Activated CD4-positive, alpha-beta T cell treated with anti-CD3 and anti-CD28 coated beads, Interleukin-2, amount 50 U/mL, for 1 hour (primary cell): ENCODE measurements at places on chromosomes 1 and 21.

- no peak for DNase-seq
Observed at GRCh38 chr21:24899138-24899537, 708.1 kb downstream of the MRPL39 start.

- DNase-seq, result no peak
Observed at GRCh38 chr1:173295995-173296394, 88.9 kb upstream of the TNFSF4 start.

- DNase-seq, result no peak
Observed at GRCh38 chr21:37370152-37371040, 3.8 kb downstream of the DYRK1A start.

DNA sequence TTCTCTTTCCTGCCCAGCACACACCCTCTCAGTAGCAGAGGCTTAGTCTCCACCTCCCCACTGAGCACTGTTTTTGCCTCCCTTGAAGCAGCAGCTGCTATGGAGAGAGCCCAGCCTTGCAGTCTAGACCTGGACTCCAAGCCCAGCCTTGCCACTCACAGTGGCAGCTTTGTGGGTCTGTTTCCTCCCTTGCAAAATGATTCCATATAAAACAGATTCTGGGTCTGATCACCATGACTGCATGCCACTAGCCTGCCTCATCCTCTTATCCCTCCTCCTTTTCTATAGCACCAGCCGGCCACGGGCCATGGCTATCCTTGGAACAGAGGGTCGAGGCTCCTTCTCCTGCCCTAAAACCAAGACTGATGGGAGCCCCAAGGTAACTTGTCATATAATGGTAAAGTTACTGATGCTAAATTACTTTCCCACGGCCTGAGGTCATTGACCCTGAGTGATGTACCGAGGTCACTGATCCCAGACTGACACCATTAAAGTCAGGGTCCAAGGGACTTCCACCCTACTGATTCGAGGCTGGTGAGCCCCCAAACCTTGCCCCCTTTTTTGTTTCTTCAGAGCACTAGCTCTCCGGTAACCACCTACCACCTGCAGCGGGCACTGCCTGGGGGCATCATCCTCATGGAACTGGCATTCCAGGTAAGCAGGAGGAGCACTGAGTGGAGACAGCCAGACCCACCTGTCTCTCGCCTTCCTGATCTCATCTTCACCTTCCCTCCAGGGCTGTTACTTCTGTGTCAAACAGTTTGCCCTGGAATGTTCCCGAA is 7.9 kb downstream of the HYI start:
- DNase-seq, result no peak

DNA sequence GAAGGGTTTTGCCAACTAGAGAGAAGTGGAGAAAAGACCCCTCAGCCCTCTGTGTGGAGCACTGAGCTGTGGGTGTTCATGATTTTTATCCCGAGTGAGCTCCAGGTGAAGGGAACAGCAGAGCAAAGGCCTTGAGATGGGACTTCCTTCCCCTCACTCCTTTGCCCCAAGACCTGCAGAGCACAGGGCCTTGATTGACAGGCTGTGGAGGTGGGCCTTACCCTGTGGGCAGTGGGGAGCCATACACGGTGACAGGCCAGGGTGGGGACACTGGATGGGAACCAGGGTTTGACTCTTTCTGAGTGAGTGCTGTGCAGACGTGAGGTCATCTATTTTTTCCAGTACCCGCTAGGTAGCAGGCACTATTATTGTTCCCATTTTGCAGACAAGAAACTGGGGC is 10.5 kb downstream of the KCNQ4 start:
- DNase-seq, result no peak

GRCh38 chr1:158952416-158952815 is 21.1 kb downstream of the PYHIN1 start:
- DNase-seq, result no peak

DNA sequence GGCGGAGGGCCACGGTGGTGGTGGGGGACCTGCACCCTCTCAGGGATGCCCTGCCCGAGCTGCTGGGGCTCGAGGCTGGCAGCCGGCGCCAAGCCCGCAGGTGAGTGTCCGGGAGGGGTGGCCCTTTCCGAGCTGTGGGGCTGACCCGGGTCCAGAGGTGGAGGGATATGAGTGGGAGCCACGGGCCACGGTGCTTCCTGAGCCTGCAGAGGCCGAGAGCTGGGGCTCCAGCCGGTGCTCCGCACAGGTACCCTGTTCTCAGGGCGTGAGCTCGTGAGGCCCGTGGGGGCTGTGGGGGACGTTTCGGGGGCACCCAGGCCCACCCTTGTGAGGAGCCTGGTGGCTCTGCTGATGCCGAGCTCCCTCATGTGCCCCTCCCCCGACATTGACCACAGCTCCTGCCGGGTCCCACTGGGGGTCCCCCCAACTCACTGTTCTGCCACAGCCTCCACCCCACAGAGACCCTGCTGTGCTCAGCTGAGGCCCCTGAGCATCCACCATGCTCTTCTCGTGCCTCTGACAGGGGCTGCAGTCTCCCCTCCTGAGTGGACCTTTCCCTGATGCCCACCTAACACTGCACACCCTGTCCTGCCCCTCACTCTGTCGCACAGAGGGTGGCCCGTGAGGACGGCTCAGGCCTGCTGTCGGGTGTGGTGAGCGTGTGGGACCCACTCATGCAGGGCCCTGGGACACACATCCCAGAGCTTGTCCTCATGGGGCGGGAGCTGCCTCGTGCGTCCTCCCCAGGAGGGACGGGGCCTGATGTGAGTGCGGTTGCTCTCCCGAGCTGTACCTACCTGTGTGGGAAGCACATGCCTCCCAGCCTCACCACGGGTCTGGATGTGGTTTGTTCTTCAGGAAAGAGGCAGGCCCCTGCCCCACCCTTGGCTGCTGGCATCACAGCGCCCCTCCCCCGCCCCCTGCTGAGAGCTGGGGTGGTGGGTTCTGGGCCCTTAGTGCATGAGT is 27.5 kb downstream of the SLX9 start:
- no peak for DNase-seq

- no peak for DNase-seq
Observed at GRCh38 chr1:42943166-42943565, 15.5 kb downstream of the SLC2A1 start.

DNA sequence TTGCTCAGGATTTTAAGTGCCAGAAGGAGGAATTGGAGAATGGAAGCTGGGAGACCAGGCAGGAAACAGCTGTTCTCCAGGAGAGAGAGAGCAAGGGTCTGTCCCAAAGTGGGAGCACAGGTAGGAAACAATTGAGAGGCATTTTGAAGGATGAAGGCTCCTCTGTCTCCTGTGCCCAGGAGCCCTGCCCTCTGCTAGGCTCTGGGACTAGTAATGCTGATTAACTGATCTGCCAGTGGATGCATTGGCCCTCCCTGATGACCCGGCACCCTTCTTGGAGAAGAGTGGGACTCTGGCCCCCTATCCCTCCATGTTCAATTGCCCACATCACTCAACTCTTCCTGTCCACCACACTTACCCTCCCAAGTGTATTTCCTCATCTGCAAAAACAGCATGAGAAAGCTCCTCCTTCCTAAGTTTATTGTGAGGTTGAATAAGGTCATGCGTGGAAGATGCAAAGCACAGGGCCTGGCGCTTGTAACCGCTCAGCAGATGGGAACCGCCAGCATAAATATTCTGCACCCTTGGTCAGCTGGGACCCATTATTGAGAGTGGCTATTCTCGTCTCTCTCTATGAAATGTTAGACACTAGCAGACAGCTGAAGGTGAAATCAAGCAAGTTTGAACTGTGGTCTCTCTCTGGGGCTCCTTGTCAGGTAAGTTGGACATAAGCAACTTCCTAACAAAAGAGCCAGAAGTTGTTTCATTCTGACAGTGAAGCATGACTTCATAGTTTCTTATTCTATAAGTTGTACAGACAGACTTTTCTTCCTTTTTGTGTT is 63.0 kb upstream of the ANGPTL1 start:
- no peak for DNase-seq

GRCh38 chr1:174556392-174556791 is 108.6 kb downstream of the GPR52 start:
- DNase-seq, result no peak

- no peak for DNase-seq
Observed at GRCh38 chr1:157993147-157993917, at the start of gene KIRREL1. Gene KIRREL1, plus strand, starts transcription at chr1:157993645. Its CDS starts 32 bp downstream, at chr1:157993677.

DNA sequence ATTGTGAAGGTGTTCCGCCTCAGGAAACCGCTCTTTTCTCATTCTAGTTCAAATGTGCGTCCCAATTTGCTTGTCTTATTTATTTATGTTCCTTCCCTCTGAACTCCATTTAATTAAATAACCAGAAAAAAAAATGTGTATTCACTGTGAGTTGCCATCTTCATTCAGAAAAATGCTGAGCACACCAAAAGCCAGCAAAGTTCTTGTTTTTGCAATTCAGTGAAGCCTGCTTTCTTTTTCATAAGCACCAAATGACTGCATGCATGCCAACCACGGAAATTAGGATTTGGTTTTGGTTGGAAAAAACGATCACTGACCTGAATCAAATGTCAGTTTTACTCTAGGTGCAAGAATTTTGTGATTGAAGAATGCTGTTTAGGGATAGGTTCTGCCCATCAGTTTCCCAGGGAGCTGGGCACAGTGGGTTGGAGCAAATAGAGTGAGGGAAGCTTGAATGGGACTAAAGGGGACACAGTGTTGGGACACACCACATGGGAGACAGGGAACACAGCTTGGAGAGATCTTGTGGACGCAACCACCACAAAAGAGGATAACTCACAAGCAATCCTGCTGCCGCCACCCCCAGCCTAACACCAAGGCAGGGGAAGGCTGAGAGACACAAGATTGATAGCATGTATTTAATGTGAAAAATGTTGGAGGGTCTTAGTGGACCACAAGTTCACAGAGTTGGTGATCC is 183.4 kb upstream of the GALNT2 start:
- DNase-seq, result no peak

GRCh38 chr1:235675152-235675890 is 25.7 kb upstream of the GNG4 start:
- DNase-seq, result no peak

DNA sequence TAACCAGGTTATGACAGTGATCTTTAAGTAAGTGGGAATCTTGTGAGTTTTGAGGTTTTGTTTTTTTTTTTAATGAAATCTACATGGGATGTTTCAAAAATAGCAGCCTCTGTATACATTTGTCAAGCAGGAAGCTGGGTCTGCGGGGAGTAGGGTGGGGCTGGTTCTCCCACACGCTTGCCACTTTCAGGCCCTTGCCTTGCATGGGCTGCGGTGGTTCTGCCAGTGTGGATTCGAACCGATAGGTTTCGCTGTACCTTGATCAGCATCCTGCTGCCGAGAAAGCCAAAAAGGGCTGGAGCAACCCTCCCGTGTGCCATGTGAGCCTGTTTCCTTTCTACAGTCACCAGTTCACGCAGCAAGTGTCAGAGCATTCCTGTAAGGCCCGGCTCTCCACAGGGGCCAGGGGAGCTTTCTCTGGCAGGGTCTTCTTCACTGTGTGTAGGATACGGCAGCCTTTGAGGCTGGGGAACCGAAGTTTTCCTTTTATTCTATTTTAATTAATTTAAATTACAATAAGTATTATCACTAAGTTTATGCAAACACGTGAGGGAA is 79.2 kb upstream of the SAMD11 start:
- DNase-seq, result peak; percentile 31

DNA sequence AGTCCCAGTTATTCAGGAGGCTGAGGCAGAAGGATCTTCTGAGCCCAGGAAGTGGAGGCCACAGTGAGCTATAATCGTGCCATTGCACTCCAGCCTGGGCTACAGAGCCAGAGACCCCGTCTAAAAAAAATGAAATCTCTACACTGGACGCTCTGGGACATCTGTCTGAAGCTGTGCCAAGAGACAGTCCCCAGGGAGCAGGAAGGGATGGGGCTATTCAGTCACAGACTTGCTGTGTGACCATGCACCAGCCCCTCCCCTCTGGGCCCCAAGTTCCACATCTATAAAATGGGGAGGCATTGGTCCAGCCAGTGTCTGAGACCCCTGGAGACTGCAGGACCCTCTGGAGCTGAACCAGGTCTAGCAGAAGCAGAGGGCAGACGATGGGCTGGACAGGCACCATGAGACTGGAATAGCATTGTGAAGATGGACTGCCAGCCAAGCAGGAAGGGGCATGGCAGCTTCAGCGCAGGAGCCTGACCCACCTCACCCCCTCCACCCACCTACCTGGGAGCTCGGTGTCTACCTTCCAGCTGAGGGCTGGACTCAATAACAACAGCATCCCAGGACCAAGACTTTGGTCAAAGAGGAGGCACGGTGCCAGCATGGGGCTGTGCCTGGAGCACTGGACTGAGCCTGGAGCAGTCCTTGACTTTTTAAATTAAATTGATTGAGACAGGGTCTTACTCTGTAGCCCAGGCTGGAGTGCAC is 1.4 kb downstream of the TMEM54 start:
- no peak for DNase-seq

- DNase-seq, result no peak
Observed at GRCh38 chr1:100989306-100990077, 36.1 kb downstream of the DPH5 start.

GRCh38 chr1:89823679-89824292 is 3.0 kb downstream of the LRRC8D start:
- DNase-seq, result no peak

DNA sequence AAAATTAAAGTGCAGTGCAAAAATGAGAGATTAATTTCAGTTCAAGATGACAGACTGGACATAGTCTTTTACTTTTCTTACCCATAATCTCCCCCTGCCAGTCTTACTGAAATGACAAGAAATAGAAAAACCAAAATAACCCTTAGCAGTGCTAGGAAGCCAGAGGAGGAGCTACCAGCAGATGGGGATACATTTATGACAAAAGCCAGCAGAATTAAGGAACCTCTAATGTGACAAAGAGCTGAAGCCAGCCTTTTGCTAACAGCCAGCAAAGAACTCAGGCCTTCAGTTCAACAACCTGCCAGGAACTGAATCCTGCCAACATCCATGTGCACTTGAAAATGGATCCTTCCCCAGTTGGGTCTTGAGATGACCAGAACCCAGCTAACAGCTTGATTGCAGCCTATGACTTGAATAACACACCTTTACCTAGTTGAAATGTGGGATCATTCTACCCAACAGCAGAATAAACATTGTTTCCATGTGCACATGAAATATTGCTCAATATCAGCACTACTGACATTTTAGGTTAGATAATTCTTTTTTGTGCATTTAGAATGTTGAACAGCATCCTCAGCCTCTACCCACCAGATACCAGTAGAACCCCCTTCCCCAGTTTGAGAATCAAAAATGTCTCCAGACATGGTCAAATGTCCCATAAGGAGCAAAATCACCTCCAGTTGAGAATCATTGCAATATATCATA is 7.9 kb upstream of the TRAF5 start:
- DNase-seq, result no peak

DNA sequence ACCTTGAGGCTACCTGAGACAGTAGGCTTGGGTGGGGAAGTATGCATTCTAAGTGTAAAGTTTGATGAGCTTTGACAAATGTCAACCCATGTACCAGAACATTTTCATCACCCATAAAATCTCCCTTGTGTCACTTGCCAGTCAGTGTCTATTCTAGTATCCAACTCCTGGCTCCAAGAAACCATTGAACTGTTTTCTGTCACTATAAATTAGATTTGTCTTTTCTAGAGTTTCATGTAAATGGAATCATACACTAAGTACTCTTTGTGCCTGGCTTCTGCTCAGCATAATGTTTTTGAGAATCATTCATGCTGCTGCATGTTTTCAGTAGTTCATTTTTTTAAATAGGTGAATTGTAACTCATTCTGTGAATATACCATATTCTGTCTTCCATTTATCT is 165.4 kb downstream of the DNM3 start:
- no peak for DNase-seq
